ENCODE measurements at places on chromosomes 16 and 17. TPM values are rescaled to one million over a fixed set of nuclear protein-coding genes. Genes with fewer than 3 reads are reported as not detected.
A peak's percentile ranks its signal among the peaks of the same experiment; 100 is the strongest.

DNA sequence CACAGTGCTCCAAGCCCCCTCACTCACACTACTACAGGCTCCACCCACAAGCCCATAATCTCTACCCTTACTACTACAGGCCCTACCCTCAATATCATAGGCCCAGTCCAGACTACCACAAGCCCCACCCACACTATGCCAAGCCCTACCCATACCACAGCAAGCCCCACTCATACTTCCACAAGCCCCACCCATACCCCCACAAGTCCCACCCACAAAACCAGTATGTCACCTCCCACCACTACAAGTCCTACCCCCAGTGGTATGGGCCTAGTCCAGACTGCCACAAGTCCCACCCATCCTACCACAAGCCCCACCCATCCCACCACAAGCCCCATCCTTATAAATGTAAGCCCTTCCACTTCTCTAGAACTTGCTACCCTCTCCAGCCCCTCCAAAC, 13.8 kb downstream of the RIPOR1 start:
- H3K27ac ChIP-seq = no peak overlapping the region
- no peaks in the 10 kb centered on the region for H3K27me3 ChIP-seq
- no peak overlapping the region for H3K4me3 ChIP-seq

DNA sequence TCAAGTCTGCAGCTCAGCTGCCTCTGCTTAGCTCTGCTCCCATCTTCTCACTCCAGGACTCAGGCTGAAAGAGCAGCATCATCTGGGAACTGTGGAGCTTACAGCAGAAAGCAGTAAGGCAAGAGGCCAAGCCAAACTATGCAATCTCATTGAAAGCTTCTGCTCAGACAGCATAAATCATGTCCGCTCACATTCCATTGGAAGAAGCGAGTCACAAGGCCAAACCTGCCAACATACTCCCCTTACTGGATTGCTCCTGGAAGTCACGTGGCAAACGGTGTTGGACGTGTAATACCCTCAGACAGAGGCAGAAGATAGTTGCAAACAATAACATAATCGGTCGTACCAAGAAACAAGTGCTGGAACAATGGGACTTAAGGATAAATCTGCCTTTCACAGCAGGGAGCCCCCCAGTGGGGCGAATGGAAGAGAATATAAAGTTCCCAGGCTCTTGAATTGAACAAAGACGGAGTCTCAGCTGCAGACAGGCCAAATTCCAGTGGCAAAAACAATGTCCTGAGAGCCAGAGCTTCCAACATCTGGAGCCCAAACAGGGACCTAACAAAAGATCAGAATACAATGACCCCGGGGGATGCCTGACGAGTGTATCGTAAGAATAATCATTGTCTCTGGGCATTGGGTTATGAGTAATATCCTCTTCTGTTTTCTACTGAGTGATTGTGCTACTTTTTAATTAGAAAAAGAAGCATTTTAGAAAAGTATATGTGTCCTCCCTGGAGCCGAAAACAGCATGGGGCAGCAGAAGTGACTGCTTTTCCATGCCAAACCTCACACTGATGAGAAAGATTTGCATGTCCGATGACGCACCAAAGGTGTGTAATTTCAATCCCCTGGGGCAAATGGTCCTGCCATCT, 68.4 kb downstream of the CMC2 start:
- no peaks in the 10 kb centered on the region for H3K4me1 ChIP-seq
- no peaks in the 10 kb centered on the region for H3K36me3 ChIP-seq
- H3K27ac ChIP-seq = no peak overlapping the region
- no peak for DNase-seq
- H3K4me3 ChIP-seq = no peak overlapping the region

DNA sequence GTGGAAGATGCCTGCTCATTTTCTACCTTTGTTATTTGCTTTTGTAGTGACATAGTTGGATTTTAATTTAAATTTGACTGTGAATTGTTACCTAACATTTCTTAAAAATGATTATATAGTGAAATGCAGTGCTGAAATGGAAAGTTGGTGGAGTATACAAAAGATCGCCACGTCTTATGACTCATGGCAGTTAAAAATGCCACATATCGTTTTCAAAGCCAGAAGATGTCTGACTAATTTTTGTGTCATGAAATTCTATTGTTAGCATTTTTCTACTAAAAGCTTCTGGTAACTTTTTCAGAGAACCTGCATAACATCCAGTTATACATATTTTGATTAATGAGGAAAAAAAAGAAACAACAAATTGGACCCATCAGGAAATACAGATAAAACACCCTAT, 20.6 kb downstream of the MAP2K4 start:
- no peak overlapping the region for H3K27ac ChIP-seq
- no peaks in the 10 kb centered on the region for H3K27me3 ChIP-seq
- H3K4me3 ChIP-seq = no peak overlapping the region
- peaks cover 3% of the 10 kb centered on the region for H3K36me3 ChIP-seq
- H3K4me1 ChIP-seq = peaks cover 10% of the 10 kb centered on the region
- no peak for DNase-seq

- H3K4me3 ChIP-seq = no peak overlapping the region
- H3K36me3 ChIP-seq = no peaks in the 10 kb centered on the region
- DNase-seq = no peak
- peaks cover 12% of the 10 kb centered on the region for H3K4me1 ChIP-seq
Measured at GRCh38 chr17:67523101-67523500, 146.0 kb downstream of the PITPNC1 start.

TXNDC11 gene
- 48.0 TPM for total RNA-seq

RSPRY1 gene
- total RNA-seq = 33.3 TPM

- H3K4me3 ChIP-seq = no peak overlapping the region
- H3K4me1 ChIP-seq = peaks cover 5% of the 10 kb centered on the region
- H3K27ac ChIP-seq = no peak overlapping the region
Measured at GRCh38 chr17:48528936-48529682, 1.7 kb downstream of the HOXB1 start.

GRCh38 chr16:49129935-49130334, 151.7 kb downstream of the CBLN1 start:
- H3K27me3 ChIP-seq = no peaks in the 10 kb centered on the region
- no peaks in the 10 kb centered on the region for H3K36me3 ChIP-seq
- H3K4me3 ChIP-seq = no peak overlapping the region

SLFN14 gene
- total RNA-seq = not detected

MYH3 gene
- 4.6 TPM for total RNA-seq

DNA sequence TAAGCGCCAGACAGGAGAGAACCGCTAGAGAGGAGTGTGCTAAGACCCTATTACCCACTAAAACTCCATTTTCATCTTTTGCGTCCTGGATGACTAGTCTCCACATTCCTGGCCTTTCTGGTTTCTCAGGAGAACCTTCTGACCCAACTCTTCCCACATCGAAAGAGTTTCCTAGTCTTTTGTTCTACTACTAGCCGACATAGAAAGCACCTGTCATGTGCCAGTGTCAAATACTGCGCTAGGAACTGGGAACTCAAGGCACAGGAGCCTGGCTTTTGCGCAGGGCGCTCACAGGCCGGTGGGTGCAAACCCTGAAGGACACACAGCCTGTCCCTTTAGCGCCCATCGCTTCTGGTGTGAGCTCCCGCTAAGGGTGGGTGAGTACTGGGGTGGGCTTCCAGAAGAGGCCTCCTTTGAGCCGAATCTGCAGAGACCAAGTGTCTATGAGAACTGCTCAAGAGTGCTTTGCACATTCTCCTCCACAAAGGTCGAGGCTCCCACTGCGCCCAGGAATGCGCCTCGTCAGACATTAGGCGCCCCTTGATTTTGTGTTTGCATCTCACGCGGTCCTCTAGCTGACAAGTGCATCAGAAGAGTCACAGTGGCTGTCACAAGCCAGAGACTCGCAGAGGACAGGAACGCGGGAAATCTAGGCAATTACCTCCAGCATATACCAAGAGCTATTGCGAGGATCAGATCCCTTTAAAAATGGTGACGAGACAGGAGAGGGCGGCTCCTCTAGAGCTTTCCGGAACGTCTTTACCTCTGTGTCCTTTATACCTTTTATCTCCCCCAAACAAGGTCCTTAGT, 2.0 kb upstream of the PSMB3 start:
- H3K36me3 ChIP-seq = peaks cover 21% of the 10 kb centered on the region
- peak overlapping the region; percentile 1 for H3K27ac ChIP-seq
- peaks cover 43% of the 10 kb centered on the region for H3K4me1 ChIP-seq
- peaks cover 26% of the 10 kb centered on the region for H3K27me3 ChIP-seq
- peak overlapping the region; percentile 100 for H3K4me3 ChIP-seq

- DNase-seq = no peak
- no peaks in the 10 kb centered on the region for H3K36me3 ChIP-seq
- peaks cover 12% of the 10 kb centered on the region for H3K4me1 ChIP-seq
- no peak overlapping the region for H3K27ac ChIP-seq
Measured at GRCh38 chr17:75752405-75752709, 12.6 kb downstream of the GALK1 start.

GRCh38 chr17:4711661-4712181, 1.3 kb downstream of the ARRB2 start:
- H3K36me3 ChIP-seq = peaks cover 33% of the 10 kb centered on the region
- H3K4me3 ChIP-seq = peak overlapping the region; percentile 94
- DNase-seq = no peak
- H3K4me1 ChIP-seq = peaks cover 38% of the 10 kb centered on the region
- H3K27ac ChIP-seq = peak overlapping the region; percentile 84
- no peaks in the 10 kb centered on the region for H3K27me3 ChIP-seq

RTN4RL1 gene
- 0.25 TPM for total RNA-seq

DNA sequence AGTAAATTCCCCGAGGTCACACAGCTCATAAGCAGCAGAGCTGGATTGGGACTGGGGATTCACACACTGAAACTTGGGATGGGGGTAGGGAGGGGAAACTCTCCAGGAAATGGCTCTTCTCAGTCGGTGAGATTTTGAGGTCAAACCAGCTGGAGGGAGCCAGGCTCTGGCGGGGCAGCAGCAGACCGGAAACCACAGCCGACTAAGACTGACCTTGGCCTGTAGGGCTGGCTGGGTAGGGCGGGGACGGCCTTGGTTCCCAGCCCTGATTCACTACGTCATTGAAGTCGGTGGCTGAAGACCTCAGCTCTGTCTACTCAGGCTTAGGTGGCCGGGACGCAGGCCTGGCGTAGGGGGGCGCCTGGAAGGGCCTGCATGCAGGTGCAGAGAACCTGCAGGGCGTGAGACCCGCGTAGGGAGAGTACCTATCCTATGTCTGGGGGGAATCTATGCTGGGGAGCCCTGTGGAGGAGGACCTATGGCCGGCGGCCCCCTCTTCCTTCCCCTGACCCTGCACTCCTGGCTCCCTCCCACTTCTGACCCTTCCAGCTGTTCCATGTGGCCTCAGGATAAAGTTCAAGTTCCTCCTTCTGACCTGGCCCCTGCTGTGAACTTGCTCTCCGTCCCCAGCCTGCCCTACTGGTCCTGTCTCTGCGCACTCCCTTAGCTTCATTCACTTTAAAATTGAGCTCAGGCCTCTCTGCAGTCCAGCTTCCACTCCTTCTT, 11.9 kb upstream of the SLC4A1 start:
- no peaks in the 10 kb centered on the region for H3K36me3 ChIP-seq

GRCh38 chr17:46915596-46915995, 7.4 kb upstream of the GOSR2 start:
- H3K4me3 ChIP-seq = no peak overlapping the region
- no peaks in the 10 kb centered on the region for H3K36me3 ChIP-seq
- H3K27me3 ChIP-seq = peaks cover 5% of the 10 kb centered on the region
- H3K4me1 ChIP-seq = no peaks in the 10 kb centered on the region
- no peak overlapping the region for H3K27ac ChIP-seq
- DNase-seq = no peak

EVI2B gene
- total RNA-seq = 13.0 TPM

- H3K4me3 ChIP-seq = no peak overlapping the region
- no peaks in the 10 kb centered on the region for H3K4me1 ChIP-seq
- H3K36me3 ChIP-seq = no peaks in the 10 kb centered on the region
- peaks cover 12% of the 10 kb centered on the region for H3K27me3 ChIP-seq
- H3K27ac ChIP-seq = no peak overlapping the region
Measured at GRCh38 chr17:58184986-58185761, 7.4 kb upstream of the EPX start.

GRCh38 chr16:11632455-11632939, 35.8 kb upstream of the SNN start:
- no peaks in the 10 kb centered on the region for H3K36me3 ChIP-seq
- H3K27ac ChIP-seq = no peak overlapping the region
- peaks cover 12% of the 10 kb centered on the region for H3K4me1 ChIP-seq
- no peak overlapping the region for H3K4me3 ChIP-seq
- H3K27me3 ChIP-seq = peaks cover 7% of the 10 kb centered on the region

DNA sequence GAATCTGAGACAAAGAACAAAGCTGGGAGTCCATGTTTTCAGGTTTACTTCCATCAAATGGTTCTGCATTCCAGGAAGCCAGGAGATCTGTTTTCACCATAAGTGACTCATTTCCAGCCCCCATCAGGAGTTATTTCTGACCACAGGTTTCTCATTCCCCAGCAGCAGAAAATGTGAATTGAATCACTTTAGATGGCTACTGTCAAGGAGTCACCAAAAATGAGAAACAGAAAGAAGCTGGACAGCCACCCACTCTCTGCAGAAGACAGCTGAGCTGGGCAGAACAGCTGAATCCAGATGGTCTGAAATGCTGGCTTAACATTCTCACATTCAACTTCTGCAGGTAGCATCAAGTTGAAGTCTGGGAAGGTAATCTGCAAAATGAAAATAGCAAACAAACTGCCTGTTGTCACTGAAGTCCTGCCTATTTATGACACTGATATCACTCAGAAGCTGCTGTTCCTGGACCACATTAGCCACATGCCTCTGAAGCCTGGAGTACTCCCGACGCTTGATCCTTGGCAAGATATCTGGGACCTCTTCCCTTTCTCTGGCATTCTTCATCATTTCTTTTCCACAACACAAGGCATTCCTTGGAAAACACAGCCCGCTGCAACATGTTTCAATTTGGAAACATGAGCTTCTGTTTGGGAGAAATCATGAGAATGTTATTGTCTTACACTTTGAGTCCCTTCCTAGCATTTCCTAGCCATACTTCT, 15.3 kb downstream of the CCL11 start:
- no peaks in the 10 kb centered on the region for H3K36me3 ChIP-seq
- H3K27me3 ChIP-seq = peaks cover 15% of the 10 kb centered on the region
- no peak overlapping the region for H3K4me3 ChIP-seq
- no peak for DNase-seq
- H3K4me1 ChIP-seq = peaks cover 10% of the 10 kb centered on the region

NPIPA7 gene
- 6.1 TPM for total RNA-seq

GAS2L2 gene
- total RNA-seq = not detected

- H3K4me1 ChIP-seq = peaks cover 27% of the 10 kb centered on the region
- H3K4me3 ChIP-seq = no peak overlapping the region
- DNase-seq = no peak
Measured at GRCh38 chr16:69773260-69773947, 11.3 kb downstream of the WWP2 start.

DNA sequence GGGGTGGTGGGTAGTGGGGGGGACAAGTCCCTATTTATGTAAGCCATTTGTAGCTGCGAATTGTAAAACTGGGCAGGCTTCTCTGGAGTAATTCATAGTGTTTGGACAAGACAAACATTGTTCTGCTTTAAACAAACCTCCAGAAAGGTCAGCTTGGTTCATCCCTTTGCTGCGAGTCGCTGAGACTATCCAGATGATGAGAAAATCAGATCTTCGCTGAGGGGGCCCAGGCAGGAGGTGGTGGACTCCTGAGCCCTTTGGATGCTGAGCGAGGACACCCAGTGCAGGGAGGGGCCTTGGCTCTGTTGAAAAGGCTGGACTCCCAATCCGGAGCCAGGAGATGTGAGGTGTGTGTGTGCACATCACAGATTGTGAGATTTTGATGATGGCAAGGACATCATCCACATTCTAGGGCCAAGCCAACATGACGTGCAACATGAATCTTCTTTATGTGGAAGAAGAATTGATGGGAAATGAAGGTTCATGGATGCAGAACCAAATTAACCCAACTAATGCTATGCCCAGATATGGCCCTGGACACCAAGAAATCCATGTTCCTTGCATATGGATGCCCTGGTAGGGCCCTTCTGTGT, 15.0 kb upstream of the NTN1 start:
- H3K4me3 ChIP-seq = no peak overlapping the region
- peaks cover 68% of the 10 kb centered on the region for H3K27me3 ChIP-seq
- no peak overlapping the region for H3K27ac ChIP-seq
- no peaks in the 10 kb centered on the region for H3K36me3 ChIP-seq
- no peak for DNase-seq
